ENCODE measurements at places on chromosomes 11 and 22.

DNA sequence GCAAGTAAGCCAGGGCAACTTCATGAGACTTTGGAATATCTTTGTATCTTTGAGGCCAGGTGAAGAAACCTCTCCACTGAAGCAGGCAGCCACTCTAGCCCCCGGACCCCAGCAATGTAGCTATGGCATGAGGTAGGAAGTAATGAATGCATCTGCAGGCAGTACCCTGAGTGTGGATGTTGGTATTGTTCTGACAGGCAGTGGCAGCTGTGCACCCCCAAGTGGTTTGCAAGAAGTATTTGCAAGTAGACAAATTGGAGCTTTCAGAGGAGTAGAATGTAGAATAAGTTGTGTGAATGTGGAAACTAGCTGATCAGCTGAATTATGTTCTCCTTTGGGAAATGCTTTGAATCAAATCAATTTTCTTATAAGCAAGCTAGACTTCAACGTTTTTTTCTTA lies 194.4 kb upstream of the PGR start:
- DNase-seq, result peak; percentile 4

- DNase-seq, result no peak
These were observed 28.6 kb upstream of the NCAM1 start for GRCh38 chr11:112932593-112932992.

DNA sequence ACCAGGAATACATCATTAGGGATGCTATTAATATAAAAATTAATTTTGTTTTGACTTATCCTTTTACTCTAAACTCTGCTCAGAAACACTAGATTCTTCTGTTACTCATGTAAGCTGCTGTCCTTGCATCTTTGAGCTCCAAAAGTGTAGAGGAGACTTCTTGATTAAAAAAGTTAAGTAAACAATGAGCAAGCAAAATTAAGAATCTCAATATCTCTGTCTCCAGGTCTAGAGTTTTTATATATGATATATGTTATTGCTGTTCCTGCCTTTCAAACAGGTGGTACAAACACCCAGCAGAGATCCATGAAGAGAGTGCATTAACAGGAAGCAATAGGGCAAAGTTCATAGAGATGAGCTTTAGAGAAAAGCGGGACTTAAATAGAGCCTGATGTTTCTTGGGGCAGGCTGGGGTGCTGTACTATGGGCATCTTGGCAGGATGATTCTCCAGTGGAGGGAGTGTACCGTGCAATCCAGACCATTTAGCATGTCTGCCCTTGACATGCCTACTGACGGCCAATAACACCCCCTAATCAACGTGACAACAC lies 6.9 kb downstream of the MAPK1 start:
- no peak for DNase-seq

GRCh38 chr11:126414615-126415014 lies 59.1 kb downstream of the ST3GAL4 start:
- DNase-seq, result peak; percentile 72

DNA sequence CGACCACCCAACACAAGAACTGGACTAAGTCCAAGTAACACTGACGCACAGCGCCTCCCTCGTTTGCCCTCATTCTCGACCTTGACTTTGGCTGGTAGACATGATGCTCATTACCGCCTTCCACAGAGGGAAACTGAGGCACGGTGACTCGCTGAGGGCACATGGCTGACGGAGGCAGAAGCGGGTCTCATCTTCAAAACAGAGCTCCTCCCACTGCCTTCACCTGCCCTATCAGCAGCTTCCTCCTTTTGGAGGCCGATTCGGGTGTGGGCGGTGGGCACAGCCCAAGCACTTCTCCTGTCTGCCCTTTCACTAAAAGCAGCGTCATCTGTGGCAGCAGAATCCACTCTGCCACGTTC lies 2.0 kb upstream of the KMT5B start:
- DNase-seq, result no peak

GRCh38 chr22:43723816-43724215 lies 88.3 kb downstream of the EFCAB6 start:
- DNase-seq, result peak; percentile 3

GRCh38 chr22:44658311-44658953 lies 43.6 kb upstream of the PRR5 start:
- no peak for DNase-seq

DNA sequence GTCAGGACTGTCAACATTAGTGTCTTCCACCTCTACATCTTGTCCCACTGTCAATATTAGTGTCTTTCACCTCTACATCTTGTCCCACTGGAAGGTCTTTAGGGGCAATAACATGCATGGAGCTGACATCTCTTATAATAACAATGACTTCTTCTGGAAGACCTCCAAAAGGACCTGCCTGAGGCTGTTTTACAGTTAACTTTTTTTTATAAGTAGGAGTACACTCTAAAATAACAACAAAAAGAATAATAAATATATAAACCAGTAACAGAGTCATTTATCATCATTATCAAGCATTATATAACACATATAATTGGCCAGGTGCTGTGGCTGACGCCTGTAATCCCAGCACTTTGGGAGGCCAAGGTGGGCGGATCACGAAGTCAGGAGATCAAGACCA lies 57.5 kb downstream of the PAK1 start:
- no peak for DNase-seq

DNA sequence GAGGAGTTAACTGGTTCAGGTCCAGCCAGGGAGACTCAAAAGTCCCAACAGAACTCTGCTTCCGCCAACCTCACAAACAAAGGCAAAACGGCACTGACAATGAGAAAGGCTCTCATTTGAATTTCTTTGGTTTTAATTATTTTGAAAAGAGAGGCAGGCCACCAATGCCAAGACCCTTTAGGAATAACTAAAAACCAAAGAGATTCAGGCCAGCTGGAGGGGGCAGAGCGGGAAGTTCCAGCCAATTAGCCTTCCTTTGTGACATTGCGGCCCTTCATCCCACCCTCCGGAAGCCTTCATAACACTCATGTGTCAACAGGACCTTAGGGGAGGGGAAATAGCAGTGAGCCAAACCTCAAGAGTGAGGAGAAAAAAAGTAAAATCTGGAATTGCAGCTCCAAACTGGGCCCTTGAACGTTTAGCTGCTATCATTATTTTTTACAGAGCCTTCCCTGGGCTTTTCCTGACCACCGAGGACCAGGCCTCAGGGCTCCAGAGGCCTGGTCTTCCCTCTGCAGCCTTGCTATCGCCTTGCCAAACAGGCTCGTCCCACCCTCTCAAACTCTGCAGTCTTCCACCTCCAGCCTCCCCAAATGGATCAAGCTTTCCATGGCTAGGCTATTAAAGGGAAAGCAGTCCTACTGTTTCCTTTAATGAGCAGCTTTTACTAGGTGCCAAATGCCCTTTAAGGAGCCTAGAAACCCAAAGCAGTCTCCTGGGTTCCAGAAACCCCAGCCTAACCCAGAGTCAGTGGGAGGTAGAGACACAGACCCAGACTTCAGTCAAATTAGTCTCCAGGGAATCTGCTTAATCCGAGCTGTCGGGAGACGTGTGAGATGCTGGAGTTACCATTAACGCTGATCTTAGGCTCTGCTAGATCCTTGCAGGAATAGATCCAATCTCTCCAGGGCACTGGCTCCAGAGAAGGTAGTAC lies 114.2 kb downstream of the CCDC34 start:
- no peak for DNase-seq

- DNase-seq, result no peak
These were observed 1080.8 kb downstream of the BRD1 start for GRCh38 chr22:48746789-48747425.

DNA sequence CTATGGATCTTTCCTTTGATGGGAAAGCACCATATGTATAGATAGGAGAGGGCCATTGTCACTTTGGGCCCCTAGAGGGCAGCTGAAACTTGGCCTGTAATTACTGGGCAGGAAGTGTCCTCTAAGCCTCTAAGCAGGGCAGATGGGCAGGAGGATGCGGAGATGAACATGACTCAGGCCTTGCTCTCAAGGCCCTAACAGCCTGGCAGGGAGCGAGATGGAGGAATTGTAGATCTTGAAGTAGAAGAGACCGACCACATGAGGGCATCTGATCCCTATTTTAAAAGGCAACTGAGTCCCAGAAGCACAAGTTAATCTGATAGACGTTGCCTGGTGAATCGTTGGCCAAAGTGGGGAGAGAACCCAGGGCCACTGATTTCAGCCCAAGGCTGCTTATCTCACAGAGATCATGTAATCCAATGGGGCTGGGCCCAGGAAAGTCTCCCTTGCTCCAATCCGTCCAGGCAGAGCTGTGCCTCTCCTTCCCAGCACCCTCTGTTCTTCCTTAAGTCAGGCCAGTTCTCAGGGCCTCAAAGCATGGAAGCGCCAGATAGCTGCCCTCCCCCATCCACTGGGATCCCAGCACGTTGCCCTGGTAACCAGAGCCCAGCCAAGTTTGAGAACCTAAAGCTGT lies 2.5 kb upstream of the SEPTIN3 start:
- DNase-seq, result peak; percentile 95

DNA sequence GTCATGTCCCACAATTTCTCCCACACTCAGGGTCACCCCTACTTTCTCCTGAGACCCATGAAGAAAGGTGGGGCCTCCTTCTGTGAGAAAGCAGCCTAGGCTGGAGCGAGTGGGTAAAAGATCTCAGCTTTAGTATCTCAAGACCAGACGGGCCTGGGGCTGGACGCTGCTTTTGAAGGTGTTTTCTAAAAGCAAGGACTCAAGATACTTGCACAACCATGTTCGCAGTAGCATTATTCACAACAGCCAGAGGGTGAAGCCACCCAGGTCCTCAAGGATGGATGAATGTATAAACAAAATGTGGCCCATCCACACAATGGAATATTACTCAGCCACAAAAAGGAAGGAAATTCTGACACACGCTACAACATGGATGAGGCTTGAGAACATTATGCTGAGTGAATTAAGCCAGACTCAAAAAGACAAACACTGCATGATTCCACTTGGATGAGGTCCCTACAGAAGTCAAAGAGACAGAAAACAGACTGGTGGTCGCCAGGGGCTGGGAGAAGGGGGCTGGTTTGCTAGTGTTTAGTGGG lies 10.6 kb downstream of the SHANK2 start:
- no peak for DNase-seq

DNA sequence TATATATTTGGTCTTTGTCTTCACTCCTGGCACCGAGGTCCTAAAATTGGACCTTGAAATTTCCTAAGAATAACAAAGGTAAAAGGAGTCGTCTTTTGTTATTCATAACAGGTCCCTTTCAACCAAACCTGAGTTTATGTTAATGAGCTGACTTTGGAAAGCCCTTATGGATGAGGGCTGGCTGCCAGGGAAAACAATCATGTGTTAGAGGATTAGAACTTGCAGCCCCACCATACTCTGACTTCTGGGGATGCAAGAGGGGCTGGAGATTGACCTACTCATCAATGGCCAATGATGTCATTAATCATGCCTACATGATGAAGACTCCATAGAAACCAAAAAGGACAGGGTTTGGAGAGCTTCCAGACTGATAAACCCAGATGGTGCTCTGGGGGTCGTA lies 118.9 kb downstream of the MRTFA start:
- no peak for DNase-seq

GRCh38 chr11:47336595-47336994 lies 15.9 kb downstream of the MYBPC3 start:
- no peak for DNase-seq

DNA sequence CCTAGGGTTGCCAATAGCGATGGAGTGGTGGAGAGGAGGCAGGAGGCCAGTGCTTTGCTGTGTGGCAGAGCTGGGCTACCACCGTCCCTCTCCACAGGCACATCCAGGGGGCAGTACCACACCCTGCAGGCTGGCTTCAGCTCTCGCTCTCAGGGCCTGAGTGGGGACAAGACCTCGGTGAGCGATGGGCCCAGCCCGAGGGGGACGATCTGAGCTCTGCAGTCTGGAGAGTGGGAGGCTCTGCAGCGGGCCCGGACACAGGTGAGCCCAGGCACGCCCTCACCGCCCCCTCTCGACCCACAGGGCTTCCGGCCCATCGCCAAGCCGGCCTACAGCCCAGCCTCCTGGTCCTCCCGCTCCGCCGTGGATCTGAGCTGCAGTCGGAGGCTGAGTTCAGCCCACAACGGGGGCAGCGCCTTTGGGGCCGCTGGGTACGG lies 2.5 kb downstream of the PKP3 start:
- peak; percentile 61 for DNase-seq

DNA sequence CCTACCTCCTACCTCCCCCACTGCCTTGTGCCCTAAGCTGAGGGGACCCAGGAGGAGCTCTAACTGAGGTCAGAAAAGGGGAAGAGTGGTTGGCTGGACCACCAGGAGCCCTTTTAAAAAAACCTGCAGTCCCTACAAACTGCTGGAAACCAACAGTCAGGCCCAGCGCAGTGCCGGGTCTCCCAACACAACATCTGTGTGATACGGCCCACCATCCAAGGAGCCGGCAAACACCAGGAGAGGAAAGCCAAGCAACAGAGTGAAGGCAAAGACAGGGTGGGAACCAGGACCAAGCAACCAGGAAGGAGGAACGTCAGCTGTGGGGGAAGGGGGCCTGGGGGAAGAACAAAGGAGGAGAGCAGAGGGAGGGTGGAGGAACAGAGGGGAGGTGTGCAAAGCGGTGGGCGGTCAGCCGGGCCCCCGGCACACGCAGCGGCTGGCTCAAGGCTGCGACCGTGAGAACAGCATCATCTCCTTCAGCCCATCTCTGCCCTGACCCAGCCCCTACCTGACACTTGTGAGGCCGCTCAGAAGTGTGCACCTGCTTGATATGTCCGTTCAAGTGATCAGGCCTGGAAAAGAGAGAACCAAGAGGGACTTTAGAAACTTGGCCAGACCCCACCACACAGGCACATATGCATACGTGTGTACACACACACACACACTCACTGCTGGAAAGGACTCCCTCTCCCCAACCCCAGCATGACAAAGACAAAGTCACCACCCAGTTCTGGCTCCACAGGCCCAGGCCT lies 3.6 kb downstream of the PATZ1 start:
- DNase-seq, result peak; percentile 34

- DNase-seq, result no peak
These were observed 118.5 kb downstream of the KCNQ1OT1 start for GRCh38 chr11:2581151-2581930.

DNA sequence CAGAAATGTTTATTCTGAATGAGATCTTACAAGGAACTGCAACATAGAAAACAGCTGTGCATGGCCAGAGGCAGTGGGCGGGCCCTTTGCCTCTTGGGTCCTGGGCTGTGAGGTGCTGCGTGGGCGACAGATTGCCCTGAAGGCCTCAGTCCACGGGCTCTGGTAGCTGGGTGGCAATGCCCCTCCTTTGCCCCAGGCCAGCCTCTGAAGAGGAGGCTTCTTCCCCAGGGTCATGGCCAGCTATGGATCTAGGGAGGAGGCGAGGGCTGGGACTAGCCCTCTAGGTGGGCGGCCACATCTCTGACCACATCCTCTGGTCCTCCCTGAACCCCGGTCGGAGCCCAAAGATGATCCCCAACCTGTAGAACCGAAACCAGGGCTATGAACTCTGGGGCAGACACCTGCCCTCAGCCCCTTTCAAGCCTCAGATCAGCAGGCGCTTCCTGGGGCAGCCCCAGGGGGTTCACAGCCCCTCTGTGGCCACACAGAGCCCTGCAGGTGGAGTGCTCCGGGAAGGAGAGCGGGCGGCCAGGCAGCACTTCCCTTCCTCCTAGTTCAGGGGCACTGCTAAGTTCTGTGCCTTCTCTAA lies 6.6 kb upstream of the CDC42BPG start:
- DNase-seq, result no peak

DNA sequence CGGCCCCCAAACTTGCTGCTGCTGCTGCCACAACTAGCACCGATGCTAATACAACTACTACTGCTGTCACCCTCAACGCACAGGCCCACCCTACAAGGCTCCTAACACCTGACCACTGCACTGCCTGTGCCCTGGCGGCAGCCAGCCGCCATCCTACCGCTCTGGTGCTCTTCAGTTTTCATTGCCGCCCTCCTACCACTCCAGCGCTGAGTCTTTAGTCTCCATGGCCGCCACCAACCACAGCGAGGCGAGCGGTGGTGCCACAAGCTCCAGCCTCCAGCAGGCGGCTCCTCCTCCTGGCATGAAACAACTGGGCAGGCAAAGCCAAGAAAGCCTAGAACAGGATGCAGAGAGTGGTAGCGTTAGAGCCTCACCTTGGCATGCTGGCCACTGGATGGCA lies 5.0 kb upstream of the RFPL3 start:
- no peak for DNase-seq
